Stimulated activated CD4-positive, alpha-beta T cell treated with anti-CD3 and anti-CD28 coated beads, Interleukin-12 subunit alpha, Interleukin-12 subunit beta, amount 100 ng/mL, for 24 hours (primary cell): ENCODE measurements at places on chromosomes 7 and 10.

DNA sequence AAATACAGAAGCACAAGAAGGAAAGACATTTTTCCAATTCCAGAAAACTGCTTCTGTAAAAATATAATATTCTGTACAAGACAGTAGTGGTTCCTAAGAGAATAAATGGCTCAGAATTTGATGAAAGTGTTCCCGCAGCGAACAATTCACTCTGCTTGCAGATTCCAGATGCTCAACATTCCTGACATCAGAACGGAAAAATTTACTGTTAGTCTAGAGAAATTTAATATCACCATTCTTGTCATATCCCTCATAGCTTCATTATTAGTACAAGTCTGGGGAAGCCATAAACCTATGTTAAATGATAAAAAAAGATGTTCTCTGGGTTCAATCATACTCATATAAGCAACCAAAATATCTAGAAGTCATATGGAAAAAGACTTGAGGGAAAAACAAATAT, 83.6 kb downstream of the MPP7 start:
- no peak for DNase-seq

DNA sequence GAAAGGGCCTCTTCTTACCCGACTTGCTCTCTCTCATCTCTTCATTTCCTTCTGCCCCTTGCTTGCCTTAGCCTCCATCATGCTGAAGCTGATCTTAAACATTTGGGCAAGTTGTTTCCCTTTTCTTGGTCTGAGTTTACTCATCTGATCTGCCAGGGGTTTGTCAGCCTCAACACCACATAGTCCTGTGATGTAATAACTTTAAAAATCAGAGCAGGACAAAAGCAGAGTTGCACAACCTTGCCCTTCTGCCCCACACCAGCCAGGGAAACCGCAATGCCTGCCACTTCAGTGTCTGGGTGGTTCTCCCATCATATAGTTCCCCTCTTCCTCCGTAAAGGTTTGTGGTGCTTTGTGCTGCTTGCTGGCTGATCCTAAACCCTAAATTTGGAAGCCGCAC, 9.9 kb upstream of the LIPM start:
- DNase-seq, result no peak

DNA sequence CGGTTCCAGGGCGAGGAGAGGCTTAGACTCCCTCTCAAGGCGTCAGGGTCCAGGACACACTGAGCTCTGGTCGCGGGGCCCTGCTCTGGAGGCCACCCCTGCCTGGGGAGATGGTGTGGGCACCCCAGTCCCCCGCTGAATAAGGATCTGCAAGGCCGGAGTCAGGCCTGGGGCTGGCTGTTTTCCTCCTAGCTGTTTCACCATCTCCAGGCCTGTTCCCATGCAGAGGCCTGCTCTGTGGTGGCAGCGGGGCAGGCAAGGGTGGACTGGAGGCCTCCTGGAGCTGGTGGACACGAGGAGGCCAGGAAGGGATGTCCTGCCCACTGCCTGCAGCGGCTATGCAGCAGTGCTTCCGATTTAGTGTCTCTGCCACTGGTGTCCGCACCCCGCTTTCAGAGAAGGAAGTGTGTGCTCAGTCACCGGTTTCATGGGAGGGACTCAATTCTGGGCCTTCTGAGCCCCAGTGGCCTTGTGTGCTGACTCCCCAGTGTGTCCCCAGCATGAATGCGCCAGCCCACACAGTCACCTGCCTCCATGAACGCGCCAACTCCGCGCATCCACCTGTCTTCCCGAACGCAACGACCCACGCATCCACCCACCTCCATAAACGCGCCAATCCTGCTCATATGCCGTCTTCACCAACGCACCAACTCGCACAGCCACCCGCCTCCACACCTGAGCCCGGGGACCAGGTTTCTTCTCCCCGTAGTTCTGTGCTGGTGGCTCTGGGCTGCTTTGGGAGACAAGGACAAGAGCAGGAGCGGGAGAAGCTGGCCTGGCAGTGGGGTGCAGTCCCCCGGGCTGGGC, 14.5 kb upstream of the GPR146 start:
- no peak for DNase-seq

- no peak for DNase-seq
These were observed 2.5 kb downstream of the UFSP1 start for GRCh38 chr7:100886936-100887515.

DNA sequence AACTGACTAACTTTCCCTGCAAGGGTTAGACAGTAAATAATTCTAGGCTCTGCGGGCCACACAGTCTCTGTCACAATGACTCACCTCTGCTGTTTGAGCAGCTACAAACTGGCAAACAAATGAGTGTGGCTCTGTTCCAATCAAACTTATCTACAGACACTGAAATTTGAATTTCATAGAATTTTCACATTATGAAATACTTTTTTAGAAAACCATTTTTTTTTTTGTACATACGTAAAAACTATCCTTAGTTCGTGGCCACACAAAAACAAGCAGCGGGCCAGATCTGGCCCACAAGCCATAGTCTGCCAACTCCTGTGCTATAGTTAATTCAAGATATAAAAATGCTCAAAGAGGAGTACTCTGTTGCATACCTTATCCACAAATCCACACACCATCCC, 32.6 kb downstream of the PIP4K2A start:
- no peak for DNase-seq

DNA sequence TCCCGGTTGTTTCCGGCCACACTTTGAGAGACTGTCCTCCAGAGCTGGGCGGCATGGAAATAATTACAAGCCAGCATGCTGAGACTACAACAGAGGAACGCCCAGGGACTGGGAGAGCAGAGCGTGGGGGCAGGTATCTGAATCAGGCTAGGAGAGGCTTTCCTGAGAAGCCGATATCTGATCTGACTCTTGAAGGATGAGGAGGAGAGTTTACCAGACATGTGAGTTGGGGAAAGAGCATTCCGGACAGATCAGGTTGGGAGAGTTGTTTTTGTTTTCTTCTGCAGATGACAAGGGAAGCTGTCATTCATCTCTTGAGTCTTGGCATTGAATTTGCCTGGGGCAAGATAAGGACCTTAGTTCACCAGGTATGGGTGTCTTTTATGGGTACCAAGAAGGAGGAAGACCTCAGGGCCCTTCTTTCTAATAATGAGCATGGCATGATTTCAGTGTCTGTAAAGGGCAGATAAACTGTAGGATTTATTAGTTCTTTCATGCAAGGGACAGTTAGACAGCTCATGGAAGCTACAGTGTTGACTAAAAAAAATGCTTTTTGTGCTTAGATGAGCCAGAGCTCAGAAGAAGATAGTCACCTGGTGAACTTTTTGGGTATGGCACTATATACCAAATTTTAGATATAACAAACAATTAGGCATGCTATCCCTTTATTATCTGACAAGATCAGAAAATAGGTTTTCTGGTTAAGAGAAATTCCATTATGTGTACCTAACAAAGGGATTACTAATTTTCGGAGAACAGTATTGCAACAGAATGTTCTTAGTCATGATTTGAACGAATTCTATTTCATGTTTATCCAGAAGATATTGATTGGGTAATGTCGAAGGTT, 36.2 kb downstream of the WBP1L start:
- no peak for DNase-seq

GRCh38 chr7:30213637-30214036, 70.8 kb upstream of the ZNRF2 start:
- no peak for DNase-seq

DNA sequence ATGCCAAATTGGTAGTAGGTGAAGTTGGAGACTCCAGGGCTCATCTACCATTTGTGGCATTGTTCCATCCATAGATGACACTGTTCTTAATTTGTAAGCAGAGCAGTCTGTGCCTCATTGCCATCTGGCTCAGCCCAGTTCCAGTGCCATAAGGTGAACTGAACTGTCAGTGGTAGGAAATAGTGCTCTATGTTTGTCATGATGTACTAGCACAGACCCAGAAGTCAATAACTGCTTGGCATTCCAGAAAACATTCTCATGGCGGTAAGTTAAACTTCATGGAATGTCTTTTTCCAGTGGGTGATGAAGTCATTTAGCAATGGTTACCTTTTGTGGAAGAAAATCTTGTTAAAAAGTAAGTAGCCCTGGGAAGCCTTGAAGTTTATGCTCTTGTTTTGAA, 302.7 kb downstream of the SUGCT start:
- no peak for DNase-seq

DNA sequence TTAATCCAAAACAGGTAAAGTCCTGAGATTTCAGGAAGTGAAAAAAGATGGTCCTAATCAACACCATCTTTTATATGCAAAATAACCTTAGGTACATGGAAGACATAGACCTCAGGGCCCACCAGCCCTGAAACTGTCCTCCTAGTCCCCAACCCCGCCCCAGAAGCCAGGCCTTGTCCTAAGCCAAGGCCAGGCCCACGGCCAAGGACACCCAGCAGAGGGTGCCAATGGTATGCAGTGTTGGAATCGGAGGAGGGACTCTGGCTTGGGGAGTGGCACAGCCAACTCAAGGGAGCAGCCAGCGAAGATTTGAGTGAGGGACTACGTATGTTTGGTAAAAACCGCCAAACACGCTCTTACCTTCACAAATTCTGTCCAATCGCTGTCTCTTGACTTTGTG, 96.7 kb downstream of the ZRANB1 start:
- DNase-seq, result no peak

DNA sequence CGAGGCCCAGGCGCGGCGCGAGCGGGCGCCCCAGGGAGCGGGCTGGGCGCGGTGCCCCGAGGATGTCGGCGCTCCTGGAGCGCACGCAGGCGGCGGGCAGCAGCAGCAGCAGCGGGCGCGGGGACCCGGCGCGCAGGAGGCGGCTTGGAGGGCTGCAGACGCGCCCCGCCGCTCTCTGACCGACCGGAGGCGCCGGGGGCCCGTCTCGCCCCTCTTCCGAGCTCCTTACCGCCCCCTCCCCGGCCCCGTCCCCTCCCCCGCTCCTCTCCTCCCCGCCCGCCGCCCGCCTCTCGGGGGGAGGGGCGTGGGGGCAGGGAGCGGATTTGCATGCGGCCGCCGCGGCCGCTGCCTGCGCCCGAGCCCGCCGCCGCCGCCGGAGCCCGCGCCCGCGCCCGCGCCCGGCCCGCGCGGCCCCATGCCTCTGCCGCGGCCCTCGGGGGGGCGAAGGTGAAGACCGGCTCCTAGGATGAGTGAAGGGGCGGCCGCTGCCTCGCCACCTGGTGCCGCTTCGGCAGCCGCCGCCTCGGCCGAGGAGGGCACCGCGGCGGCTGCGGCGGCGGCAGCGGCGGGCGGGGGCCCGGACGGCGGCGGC, at the start of gene NRG3:
Gene NRG3, plus strand, starts transcription at position 320 of the 592 bp plus-strand sequence.
- no peak for DNase-seq

DNA sequence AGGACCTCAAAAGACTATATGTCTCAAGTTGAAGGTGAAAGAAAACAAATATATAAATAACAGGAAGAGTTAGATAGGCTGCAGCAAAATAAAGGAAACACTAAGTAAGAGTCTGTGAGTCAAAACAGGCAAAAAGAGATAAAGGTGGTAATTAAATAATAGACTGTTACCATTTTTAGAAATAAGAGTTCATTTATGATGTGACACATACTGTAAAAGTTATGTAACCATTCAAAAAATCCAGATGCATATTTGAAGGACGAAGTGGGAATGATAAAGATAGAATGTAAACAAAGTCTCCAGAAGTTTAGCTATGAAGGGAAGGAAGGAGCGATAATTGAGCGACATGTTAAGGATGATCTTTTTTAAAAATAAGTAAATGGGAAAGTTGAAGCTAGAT, 50.5 kb downstream of the HECTD2 start:
- DNase-seq, result no peak
